ENCODE measurements at places on chromosomes 3 and 15.

GRCh38 chr3:94440767-94441493 is 378.1 kb downstream of the NSUN3 start:
- no peak for DNase-seq

DNA sequence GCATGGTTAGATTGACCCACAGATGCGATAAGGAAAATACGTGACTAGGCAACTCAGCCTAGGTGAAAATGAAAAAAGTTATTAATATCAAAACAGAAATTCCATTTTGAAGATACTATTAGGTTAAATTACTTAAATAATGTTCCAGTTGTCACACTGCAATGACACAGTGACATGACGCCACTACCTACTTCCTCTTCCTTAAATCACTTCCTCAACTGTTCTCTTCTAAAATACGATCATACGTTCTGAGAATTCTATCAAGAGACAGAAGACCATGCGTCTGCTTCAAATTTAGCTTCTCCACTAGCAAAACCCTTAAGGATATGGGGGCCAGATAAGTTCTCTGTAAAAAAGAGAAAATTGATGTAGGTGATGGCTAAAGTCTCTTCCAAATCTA is 18.2 kb downstream of the CMTM6 start:
- no peak for DNase-seq

GRCh38 chr3:57151021-57151449 is 14.1 kb downstream of the IL17RD start:
- no peak for DNase-seq

DNA sequence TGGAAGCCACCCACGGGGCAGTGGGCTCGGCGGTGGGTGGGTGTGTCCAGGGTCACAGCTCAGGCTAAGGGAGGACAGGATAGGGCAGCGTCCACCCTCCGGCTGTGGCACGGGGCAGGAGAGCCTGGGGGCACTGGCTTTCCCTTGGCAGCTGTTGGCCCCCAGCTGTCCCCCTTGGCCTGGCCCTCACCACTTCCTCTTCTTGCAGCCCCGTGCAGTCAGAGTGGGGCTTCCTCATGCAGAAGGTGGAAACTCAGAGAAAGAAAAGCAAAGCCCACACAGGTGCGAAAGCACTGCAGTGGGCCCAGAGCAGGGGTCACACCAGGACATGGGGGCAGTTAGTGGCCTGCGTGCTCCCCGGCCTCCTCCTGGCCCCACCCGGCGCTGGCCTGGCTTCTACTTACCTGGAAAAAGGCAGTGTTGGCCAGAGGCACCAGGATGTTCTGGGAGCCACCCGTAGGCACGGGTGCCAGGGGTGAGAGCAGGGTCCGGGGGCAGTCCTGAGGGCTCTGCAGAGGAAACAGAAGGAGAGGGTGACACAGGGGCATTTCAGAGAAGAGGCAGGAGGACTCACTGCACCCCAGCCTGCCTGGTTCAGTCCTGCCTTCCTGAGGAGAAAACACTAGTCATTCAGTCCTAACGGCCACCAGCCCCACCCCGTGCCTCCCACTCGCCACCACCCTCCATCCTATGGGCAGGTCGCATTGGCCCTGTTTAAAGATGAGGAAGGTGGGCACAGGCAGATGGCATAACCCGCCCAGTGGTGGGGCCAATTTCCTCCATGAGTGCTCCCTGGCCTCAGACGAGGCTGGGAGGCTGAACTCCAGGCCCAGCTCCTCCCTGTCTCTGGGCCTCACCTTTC is 28.3 kb downstream of the PLXND1 start:
- DNase-seq = no peak

GRCh38 chr3:122590610-122591009 is 13.2 kb downstream of the PARP15 start:
- no peak for DNase-seq

DNA sequence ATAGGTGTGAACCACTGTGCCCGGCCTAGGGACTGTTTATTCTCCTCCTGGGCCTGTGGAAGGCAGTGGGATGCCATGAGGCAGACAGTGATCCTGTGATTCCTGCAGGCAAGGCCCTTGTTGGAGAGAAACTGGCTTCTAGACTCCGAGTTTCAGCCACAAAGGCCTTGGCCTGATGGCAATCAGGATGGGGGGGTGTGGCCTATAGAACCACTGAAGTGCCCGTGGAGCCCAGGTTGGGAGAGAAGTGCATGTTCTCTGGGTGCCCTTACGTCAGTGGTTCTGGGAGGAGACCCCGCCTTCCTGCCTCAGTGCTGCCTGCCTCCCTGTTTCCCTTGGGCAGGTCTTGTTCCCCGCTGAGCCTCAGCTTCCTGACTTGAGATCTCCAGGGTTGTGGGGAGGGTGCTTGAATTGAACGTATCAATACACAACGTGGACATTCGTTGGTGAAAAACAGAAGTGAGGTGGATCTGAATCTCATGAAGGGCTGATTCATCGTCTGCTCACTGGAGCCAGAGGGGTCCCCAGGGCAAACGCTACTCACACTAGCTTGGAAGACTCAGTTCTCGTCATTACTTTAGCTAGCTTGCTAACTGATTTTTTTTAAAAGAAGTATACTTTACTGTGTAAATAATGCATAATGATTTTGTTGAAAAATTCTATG is 31.8 kb downstream of the IRAK2 start:
- no peak for DNase-seq

DNA sequence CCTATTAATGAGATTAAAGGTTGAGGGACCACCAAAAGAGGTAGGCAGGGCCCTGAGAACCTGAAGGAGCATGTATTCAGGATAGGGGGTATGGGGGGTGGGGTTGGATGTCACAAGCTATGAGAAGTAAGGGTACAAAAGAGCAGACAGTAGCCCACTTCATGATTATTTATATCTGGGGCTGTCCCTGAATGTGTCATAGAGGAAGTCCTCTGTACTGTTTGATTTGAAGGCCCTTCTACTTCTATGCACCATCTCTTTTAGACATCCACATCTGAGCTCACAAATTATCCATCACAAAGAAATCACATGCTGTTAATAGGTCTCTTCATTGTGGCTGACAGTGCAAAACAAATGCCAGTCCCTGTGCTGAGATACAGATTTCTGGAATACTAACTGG is 68.6 kb downstream of the FHIT start:
- no peak for DNase-seq

GRCh38 chr15:67976506-67977073 is 77.5 kb upstream of the PIAS1 start:
- DNase-seq = no peak

DNA sequence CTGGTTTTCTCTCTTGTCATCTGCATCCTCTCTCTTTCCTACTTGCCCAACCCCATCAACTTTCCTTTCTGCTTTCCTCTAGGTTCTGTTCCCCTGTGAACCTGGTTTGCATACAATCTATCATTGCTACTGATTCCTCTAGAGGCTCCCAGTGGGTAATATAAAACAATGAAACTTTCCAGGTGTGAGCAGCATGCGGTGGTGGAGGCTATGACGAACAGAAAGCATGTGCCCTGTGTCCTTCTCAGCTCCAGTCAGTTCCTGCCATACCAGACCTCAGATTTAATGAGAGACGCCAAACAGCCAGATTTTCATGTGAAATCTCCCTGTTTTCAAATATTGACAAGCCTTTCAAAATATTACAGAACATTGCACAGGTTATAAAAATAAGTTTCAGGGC is 3.5 kb upstream of the ACAP2 start:
- DNase-seq = no peak

GRCh38 chr3:30649572-30650318 is 43.3 kb downstream of the TGFBR2 start:
- no peak for DNase-seq

GRCh38 chr3:6179761-6180160 is 681.2 kb upstream of the GRM7 start:
- DNase-seq = no peak

DNA sequence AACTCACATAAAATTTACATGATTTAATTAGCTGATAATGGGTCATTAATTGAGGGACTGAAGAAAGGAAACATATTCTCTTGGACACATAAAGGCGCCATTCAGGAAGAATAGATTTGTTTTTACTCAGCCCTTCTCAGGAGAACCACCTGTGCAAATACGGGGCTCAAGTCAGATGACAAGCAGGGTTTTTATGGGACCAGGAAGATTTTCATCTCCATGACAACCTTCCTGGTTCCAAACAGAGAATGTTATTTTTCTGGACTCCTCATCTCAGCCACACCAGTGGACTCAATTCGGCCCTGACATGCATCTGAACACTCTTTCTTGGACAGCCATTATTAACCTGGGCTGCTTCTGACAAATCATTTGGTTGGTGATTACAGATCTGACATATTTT is 120.5 kb downstream of the PDZRN3 start:
- no peak for DNase-seq

GRCh38 chr3:31390466-31390865 is 142.3 kb upstream of the STT3B start:
- no peak for DNase-seq

DNA sequence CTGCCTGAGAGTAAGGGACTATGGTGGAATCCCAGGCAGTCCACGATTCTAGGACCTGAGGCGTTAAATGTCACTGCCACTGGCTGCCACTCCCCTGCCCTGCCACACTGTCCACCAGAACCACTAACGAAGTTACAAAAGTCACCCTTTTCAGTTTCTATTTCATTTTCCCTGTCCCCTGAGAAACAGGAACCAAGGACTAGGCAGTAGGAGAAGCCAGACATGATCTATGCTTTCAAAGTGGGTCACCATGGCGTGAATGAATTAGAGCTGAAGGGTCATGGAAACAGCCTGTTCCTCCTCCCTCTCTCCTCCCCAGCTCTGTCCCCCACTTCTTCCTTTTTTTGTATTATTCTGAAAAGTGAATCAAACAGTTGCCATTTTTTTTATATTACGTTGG is 9.1 kb upstream of the ADPRH start:
- DNase-seq = no peak

- DNase-seq = peak; percentile 6
Observed at GRCh38 chr15:85831415-85832113, 36.8 kb upstream of the KLHL25 start.

GRCh38 chr15:62494197-62494596 is 329.1 kb upstream of the C2CD4B start:
- no peak for DNase-seq

DNA sequence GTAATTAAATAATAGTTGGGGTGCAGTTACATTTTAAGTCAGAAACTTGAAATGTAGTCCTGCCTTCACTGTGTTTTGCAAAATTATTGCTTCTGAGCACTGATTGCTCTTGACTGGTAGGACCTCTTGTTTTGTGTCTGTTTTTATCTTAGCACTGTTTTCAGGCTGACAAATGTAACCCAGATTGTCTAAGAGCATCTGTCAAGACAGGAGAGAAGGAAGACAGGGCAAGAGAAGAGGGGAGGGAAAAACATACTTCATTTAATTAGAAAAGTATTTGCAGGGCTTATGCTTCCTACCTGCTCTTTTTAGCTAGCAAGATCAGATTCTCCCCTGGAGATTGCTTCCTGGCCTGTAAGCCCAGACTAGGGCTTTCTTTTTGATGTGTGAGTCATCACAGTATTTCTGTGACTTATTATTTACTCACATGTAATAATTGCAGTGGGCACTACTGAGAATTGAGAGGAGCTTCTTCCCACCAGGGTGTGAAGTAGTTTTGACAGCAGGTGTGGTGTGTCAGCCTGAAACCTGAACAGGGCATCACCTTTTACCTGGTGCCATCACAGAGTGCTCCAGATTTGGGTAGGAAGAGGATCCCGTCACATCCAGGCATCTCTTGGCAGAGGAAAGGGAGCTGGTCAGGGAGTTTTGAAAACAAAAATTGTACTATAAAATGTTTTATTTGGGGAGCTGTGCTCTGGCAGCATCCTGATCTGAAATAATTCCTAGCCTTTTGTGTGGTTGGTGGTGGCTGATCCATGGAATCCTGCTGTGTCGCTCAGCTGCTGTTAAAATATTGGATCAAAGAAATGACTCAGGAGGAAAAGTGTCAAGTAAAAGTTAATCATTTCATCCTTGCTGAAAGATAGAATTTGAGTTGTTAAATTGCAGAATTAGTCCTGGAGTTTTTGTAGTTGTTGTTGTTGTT is 98.2 kb downstream of the TMEM108 start:
- DNase-seq = no peak

DNA sequence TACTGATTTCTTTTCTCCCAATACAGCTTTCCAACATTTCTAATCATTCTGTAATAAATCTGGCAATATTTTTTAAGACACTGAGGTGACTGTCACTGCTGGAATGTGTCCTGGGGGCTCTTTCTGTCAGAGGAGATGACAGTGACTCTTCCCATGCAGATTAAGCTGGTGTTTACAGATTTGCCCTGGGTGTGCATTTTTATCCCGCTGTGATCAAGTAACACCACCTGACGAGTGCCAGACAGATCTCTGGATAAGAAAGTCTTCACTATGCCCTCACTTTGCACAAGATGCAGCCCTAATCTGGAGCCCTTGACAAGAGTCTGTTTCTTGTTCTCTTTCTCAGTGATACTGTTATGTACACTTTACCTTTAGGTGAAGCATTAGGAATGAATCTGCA is 477.7 kb downstream of the ZIC1 start:
- no peak for DNase-seq

DNA sequence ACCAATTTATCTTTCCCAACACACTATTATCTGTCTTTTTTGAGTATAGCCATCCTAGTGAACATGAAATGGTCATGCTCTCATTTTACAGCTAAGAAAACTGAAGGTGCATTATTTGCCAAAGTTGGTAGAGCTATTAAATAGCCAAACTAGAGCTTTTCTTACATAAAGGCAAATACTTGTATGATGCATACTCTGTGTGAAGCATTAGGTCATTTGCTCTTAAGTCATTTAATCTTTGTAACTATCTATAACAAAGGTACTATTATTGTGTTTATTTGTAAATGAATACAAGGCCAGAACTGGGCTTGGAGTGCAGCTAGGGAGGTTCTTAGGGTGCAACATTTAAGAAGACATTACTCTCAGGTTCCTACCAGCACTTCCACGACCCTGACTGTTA is 123.7 kb downstream of the THSD4 start:
- DNase-seq = no peak

- no peak for DNase-seq
Observed at GRCh38 chr3:6097021-6097420, 763.9 kb upstream of the GRM7 start.

DNA sequence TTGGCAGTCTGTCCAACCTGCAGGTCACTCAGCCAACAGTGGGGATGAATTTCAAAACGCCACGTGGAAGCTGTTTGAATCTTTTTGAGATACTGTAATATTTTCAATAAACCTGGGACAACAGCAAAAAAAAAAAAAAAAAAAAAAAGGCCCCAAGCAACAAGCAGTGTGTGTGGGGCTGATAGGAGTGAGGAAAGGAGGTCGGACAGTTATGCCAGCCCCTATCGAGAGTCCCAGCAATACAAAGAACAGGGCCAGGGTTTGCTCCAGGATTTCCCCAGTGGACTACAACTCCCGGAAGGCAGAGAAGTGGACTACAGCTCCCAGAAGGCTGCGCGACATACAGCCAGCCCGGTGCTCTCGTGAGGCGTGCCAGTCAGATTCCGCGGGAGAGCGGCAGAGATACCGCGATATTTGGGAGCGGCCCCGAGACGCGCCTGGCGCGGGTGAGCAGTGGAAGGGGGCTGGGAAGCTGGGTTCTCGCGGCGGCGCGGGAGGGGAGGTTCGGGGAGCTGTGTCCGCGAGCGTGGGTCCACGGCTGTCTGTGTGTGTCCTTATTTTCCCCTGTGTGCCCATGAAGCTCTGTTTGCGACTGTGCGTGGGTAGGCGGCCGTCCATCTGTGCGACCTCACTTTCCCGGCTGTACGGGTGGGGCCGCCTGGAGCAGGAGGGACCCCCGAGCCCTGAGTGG is at the start of gene PPCDC:
Gene PPCDC, plus strand, starts transcription at position 410 of the 691 bp plus-strand sequence. CDS start 4,729 bp downstream, outside the sequence.
- DNase-seq = peak; percentile 87
